ENCODE measurements at places on chromosomes 5 and 9. TPM values are rescaled to one million over a fixed set of nuclear protein-coding genes. Genes with fewer than 3 reads are reported as not detected.

PDE8B gene
- not detected for total RNA-seq

RLN2 gene
- 2.8 TPM for total RNA-seq

ABCA1 gene
- 0.32 TPM for total RNA-seq

SLC34A3 gene
- not detected for total RNA-seq

SQSTM1 gene
- total RNA-seq = 135 TPM

CCNO gene
- 0.13 TPM for total RNA-seq

CCL28 gene
- 10.7 TPM for total RNA-seq

CEL gene
- 0.73 TPM for total RNA-seq

SPINK6 gene
- total RNA-seq = not detected

FSD1L gene
- total RNA-seq = 5.1 TPM

PPP3R2 gene
- not detected for total RNA-seq

LTC4S gene
- total RNA-seq = 0.65 TPM

NUP155 gene
- total RNA-seq = 99.3 TPM

TOR4A gene
- 4.8 TPM for total RNA-seq

GNA14 gene
- not detected for total RNA-seq

UBTD2 gene
- total RNA-seq = 7.7 TPM

IRX2 gene
- not detected for total RNA-seq

SLF1 gene
- 11.9 TPM for total RNA-seq

MELK gene
- 57.7 TPM for total RNA-seq

SOX30 gene
- 0.15 TPM for total RNA-seq
